ENCODE measurements at places on chromosomes 6 and 20. TPM values are rescaled to one million over a fixed set of nuclear protein-coding genes. Genes with fewer than 3 reads are reported as not detected.

DNA sequence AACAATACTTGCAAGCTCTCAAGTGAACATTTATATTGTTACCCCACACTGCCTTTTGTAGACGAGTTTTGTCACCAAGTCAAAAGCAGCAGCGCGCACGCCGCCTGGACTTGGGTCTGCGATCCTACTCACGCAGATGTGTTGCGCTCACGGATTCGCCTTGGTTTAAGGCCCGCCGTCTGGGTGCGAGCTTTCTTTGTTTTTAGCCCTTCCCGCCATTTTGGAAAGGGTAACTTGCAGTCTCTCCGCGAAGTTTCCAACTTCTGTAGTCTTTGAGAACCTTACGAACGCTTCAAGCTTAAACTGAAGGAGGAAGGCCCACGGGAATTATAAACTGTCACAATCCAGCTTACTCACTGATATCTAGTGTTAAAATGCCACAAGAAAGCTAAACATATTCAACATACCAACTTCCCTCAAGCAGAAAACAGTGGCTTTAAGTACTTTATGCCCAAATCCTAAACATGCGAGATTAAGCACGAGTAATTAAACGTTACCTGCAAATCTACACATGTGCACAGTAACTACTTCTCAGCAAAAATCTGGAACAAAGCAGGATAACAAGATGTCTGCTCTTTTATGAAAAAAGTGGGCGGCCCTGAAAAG, 80.4 kb upstream of the BTN3A2 start:
- DNase-seq: peak; percentile 66

GRCh38 chr6:43931201-43931600, 161.2 kb downstream of the VEGFA start:
- no peak for DNase-seq

DNA sequence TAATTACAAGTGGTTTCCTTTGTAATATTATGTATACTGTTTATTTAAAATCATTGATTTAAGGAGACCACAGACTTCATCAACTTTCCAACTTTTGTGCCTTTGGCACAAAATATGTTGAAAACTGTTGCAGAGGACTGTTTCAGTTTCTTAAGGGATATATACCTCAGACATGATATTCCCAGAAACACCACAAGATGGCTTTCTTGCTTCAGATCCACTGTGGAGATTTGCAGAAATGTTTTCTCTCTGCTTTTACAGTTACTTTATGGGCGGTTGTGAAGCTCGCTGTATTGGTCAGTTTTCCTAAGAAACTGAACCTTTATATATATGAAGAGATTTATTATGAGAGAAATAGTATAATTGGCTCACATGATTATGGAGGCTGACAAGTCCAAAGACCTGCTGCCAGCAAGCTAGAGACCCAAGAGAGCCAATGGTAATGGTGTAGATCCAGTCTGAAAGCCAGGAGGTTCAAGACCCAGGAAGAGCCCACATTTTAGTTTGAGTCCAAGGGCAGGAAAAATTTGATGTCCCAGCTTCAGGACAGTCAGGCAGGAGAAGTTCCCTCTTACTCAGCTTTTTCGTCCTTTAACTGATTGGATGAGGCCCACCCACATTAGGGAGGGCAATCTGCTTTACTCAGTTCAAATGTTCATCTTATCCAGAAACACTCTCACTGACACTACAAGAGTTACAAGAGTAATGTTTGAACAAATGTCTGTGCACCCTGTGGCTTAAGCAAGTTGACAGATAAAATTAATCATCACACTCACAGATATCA, 12.8 kb downstream of the ME1 start:
- DNase-seq: peak; percentile 45

- DNase-seq: no peak
Measured at GRCh38 chr20:62238569-62239277, 402 bp downstream of the OSBPL2 start.

DNA sequence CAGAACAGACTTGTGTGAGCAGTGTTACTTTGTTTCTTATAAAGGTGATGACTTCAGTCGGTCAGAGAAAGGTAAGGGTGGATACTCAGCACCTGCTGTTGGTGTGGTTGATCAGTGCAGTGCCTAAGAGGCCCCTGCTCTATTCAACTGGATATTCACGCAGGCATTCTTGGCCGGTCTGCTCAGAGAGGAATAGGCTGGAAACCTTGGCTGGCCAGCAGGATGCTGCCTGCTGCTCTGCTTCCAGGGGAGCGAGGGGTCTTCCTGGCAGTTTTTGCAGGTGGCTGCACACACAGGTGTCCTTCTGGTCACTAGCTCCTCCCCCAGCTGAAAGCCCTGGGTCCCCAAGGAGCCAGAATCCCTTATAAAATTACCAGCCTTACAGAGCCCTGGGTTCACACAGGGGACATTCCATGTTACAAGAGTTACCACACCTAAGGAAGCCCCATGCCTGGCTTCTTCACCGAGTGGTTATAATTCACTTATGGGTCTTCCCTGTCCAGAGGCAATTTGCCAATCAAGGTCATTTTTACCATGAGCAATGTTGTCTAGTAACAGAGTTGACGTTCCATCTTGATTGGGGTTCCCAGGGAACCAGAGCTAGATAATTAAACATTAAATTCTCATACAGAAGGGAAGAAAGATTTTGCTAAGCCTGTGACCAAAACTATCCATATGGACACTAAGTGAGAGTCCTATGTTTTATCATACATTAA, 16.4 kb downstream of the SYNJ2 start:
- DNase-seq: no peak

PTGIS gene
- polyA plus RNA-seq: 34.6 TPM

Data from renal pelvis (tissue), 12 donors.